ENCODE measurements at places on chromosomes 3 and 15.

DNA sequence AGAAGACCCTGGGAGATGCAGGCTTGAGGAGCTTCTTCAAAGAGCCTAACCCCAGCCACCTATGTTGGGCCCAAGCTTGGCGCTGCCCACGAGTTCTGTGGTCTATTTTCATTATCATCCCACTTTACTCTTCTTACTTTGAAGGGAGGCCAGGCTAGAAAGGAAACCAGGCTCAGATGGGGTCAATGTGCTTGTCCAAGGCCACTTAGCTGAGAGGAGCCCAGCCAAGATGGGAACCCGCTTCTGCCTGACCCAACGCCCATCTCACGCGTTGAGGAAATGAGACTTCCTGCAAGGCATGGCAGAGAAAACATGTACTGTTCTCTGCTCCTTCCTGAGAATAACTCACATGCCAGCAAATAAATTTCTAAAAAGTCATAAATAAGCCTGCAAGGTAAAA, 486.3 kb upstream of the PROK2 start:
- DNase-seq = no peak

DNA sequence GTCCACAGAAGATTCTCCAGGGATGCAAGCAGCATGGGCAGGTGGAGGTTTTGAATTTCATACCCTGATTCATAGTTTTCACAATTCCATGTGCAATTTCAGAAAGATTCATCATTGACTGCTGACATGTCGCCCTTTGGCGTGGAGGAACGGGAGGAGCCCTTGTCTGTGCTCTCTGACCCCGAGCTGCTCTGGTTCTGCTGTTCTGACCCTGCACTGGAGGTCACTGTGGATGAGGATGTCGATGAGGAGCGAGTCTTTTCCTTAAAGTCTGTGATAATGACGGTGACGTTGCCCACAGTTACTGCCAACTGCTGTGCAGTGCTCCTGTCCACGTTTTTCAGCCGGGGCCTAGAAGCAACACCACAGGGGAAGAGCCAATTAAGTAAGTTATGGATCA, 470.0 kb downstream of the SHQ1 start:
- no peak for DNase-seq

DNA sequence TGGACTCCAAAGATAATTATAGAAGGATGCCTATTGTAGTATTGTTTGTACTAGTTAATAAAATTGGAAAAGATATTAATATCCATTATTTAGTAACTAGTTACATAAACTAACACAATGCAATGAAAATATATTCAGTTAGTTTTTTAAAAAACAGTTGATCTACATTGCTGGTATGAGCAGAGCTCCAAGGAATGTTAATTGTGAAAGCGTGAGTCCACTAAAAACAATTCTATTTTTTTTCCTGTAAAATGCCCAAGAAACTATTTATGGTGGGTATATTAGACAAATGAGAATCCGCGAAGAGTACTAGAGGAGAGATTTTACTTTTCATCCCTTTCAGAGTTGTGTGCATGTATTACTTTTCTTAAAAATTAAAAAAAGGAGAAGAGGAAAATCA, 104.3 kb downstream of the MCTP2 start:
- no peak for DNase-seq

- no peak for DNase-seq
These were observed 51.8 kb downstream of the GRAMD1C start for GRCh38 chr3:113890256-113890900.

DNA sequence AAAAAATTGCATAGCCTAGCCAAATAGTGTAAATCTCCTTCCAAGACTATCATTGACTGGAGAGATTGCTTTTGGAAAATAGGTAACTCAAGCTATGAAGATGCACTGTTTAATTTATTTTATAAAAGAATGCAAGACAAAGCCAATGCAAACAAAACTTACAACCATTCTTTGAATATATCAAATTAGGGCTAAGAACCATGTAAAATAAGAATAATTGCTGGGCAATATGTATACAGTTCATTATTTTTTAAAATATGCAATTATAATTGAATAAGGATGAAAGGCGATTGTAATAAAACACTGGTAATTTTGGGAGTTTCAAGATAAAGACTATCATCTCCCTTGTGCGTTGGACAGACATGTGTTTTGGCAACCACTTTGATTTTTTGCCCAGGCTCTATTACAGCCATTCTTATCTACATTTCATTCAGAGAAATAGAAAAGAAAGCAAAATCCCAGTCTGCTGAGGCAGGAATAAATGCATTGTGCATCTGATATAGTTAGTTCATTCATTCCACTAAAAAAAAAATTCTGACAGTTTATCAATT, 242.3 kb upstream of the ROBO1 start:
- no peak for DNase-seq

DNA sequence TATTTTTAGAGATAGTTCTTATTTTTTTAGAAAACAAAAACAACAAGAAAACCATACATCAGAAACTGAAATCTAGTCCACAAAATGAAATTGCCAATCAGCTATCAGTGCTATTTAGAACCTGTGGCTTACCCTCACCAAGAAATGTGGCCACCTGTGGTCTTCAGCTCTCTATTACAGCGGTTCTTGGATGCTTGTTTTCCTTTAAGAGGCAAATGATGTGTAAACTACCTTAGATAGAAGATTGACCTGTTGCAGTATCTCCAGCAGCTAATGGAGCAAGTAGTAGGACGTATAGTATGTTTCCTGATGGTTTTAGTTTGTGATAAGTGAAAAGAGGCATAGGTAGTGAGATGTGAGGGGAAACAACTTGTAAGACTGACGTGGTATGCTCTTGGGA, 21.2 kb downstream of the TFG start:
- DNase-seq = no peak

GRCh38 chr3:197002701-197003454, 26.7 kb downstream of the MELTF start:
- peak; percentile 76 for DNase-seq

DNA sequence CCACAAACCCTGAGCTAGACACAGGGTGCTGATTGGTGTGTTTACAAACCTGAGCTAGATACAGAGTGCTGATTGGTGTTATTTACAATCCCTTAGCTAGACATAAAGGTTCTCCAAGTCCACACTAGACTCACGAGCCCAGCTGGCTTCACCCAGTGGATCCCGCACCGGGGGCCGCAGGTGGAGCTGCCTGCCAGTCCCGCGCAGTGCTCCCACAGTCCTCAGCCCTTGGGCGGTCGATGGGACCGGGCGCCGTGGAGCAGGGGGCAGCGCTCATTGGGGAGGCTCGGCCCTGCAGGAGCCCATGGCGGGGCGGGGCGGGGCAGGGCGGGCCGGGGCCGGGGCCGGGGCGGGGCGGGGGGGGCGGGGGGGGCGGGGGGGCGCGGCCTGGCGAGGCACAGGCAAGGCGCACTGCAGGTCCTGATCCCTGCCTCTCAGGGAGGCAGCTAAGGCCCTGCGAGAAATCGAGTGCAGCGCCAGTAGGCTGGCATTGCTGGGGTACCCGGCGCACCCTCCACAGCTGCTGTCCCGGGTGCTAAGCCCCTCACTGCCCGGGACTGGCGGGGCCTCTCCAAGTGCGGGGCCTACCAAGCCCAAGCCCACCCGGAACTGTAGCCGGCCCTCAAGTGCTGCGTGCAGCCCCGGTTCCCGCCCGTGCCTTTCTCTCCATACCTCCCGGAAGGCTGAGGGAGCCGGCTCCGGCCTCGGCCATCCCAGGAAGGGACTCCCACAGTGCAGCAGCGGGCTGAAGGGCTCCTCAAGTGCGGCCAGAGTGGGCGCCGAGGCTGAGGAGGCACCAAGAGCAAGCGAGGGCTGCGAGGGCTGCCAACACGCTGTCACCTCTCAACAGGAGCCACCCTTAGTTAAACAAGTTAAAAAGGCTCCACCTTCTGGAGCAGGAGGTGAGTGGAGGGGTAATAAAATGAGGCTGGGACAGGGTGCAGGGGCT, 9.8 kb upstream of the TMEM40 start:
- DNase-seq = no peak

DNA sequence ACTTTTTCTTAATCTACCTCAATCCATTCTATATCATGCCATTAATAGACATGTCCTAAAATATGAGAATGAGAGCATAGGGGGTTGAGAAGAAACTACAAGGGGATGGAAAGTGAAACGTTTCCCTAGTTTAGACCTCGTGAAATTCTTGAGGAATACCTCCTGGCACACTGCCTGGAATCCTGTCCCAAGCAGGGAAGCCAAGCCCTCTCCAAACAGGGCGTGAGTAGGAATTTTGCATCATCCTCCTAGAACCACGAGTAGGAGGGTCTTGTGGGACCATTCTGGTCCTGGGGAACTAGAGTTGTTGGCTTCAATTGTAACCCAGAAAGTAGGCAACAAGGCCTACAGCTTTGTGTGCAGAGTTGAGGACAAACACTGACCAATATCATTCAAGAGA, 19.6 kb upstream of the C3orf80 start:
- DNase-seq = no peak

GRCh38 chr3:168086541-168087260, 9.0 kb downstream of the GOLIM4 start:
- DNase-seq = no peak

- DNase-seq = no peak
These were observed 12.0 kb upstream of the SEMA4B start for GRCh38 chr15:90188914-90189748.

DNA sequence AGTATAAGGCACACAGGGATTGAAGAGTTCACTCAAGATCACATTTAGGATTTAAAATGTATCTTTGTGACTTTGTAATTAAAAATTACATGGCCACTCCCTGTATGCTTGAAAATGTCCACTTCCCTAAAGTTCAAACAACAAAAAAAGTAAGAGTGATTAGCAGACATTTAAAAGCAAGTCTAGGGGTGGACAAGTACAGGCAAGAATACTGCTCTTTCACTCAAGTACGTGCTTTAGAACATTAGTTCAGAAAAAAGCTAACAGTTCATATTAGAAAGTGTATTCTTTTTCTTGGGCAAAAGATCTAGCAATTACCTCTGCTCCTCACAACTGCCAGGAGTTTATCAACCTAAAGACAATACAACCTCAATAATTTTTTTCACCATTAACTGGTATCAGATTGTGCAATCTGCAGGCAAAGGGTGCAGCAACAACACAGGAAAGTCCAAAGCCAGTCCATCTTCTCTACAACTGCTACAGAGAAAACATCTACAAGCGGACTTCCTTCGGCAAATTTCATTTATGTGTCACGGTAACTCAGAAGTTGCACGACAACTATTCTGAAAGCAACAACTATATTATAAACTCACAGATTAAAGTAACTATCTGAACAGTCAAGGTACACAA, 18.1 kb downstream of the CHSY1 start:
- DNase-seq = no peak

GRCh38 chr15:98530570-98530969, 117.8 kb upstream of the IGF1R start:
- no peak for DNase-seq

DNA sequence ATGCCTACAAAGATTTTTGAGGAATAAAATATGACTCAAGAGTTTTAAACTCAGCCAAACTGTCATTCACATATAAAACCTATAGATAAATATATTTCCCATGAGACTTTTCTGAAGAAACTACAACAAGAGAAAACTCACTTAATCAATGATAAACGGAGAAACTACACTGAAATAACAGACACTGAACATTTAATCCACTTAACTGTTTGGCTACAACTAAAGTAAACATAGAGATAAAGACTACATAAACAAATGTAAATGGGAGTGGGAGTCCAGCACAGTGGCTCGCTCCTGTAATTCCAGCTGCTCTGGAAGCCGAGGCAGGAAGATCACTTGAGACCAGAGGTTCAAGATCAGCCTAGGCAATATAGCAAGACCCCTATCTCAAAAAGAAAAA, 79.2 kb downstream of the MEX3B start:
- no peak for DNase-seq

GRCh38 chr3:152254041-152254440, 14.7 kb upstream of the MBNL1 start:
- DNase-seq = no peak

DNA sequence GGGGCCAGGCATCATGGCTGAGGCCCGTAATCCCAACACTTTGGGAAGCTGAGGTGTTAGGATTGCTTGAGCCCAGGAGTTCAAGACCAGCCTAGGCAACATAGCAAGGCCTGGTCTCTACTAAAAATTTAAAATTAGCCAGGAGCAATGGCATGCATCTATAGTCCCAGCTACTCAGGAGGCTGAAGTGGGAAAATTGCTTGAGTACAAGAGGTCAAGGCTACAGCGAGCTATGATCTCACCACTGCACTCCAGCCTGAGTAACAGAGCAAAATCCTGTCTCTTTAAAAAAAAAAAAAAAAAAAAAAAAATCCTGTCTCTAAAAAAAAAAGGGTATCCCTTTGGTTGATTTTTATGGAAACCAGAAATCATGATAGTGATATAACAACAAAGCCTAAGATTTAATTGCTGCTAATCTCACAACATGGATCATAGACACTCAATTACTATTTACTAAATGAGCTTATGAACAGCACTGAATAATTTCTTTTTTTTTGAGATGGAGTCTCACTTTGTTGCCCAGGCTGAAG, 12.1 kb downstream of the PCLAF start:
- DNase-seq = no peak

GRCh38 chr3:124229420-124229819, 237.5 kb upstream of the ROPN1 start:
- no peak for DNase-seq

- no peak for DNase-seq
These were observed 91.8 kb downstream of the TOP2B start for GRCh38 chr3:25572919-25573385.

- DNase-seq = no peak
These were observed 452.5 kb downstream of the MCTP2 start for GRCh38 chr15:94683902-94684301.

DNA sequence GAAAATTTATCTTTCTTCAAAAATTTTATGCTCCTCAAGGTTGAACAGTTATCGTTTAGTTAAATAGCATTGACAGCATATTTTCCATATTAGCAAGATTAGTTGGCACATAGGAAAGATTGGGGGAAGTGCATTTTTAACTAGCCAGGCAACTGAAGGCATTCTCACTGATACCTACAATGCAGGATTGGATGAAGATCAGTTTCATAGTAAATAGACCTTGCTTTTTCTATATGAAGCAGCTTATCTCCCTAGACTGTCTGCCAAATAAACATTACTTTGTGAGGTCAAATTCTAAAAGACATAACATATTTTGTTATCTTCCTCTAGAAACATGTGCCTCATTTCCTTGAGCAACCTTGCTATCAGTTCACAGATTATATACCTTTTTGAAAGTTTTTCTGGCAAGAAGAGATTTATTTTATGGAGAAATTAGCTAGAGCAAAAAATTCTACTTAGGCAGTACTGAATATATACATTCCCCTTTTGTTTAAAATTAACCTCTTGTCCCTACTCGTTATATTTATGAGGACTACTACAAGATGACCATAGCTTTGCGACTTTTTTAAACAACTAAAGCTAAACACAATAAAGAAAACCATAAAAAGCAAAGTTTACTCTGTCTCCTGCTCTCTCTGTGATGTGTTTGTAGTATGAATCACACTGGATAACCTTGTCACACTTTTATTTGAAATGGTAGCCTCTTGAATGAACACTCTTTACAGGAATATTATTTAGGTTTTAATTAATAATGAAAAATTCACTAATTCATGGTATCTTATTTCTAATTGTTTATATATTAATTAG, 654.9 kb upstream of the TBL1XR1 start:
- DNase-seq = no peak

DNA sequence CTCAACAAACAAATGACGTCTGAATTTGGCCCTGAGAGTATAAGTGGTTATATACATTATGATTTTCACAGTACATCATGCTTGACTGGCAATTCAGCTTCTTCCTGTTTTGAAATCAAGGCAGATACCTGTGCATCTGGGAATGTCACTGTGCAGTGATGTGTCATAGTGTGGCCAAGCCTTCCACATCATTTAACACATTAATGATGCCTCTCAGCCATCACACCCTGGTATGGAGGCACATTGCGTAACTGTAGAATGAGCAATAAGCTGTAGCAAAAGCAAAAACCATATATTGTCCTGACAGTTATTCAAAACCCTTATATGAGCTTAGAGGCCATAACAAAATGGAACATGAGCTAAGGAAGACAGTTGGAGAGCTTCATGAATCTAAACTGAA, 246.0 kb downstream of the EPHA3 start:
- DNase-seq = no peak

All from CD4-positive, alpha-beta T cell treated with Interferon alpha-2 for 1 hour (primary cell).